ENCODE measurements at places on chromosomes 12 and 14. TPM values are rescaled to one million over a fixed set of nuclear protein-coding genes. Genes with fewer than 3 reads are reported as not detected.
A peak's percentile ranks its signal among the peaks of the same experiment; 100 is the strongest.

PLEKHG7 gene
- not detected for polyA plus RNA-seq

DNA sequence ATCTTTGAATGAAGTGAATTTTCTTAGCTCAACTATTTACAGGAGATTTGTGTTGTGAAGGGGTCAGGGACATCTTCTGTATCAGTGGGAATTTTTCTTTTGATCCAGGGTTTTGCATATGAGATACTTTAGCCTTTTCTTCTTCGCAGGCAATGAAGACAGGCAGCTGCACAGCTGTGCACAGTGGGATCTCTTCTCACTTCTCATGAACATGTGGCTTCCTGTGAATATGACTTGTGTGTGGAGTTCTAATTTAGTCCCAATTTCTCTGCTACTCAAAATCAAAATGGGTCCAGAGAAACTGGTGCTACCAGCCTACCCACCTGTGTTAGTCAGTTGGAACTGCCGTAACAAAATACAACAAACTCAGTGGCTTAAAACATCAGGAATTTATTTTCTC is 37.8 kb downstream of the ARF6 start:
- no peak overlapping the region for H3K27ac ChIP-seq
- H3K27me3 ChIP-seq = no peaks in the 10 kb centered on the region

DNA sequence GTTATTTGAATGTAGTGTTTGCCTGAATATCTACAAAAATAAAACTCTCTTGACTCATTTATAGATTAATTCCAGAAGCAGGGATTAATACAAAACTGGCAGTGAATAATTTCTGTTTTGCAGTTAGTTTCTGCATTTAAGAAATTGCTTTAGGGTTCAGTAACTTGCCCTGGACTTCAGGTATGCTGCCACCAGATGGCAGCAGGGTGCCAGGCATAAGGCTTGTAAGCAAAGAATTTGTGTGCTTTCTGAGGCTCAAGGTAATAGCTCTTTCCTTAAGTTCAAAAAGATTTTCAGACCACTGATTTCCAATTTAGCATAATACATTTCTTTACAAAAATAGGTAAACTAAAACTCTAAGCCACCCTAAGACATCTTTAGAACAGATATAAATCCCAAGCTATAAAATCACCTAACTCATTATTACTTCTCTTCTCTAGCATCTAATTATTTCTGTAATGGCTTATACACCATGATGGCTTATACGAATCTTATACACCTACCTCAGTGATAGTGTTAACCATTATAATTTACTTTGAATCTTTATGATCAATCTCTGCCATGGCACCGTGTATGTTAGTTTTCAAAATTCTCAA is 398.3 kb downstream of the APAF1 start:
- no peak overlapping the region for H3K4me3 ChIP-seq
- H3K27ac ChIP-seq = no peak overlapping the region
- peak; percentile 41 for DNase-seq
- H3K27me3 ChIP-seq = no peaks in the 10 kb centered on the region
- no peaks in the 10 kb centered on the region for H3K36me3 ChIP-seq
- no peaks in the 10 kb centered on the region for H3K4me1 ChIP-seq

DNA sequence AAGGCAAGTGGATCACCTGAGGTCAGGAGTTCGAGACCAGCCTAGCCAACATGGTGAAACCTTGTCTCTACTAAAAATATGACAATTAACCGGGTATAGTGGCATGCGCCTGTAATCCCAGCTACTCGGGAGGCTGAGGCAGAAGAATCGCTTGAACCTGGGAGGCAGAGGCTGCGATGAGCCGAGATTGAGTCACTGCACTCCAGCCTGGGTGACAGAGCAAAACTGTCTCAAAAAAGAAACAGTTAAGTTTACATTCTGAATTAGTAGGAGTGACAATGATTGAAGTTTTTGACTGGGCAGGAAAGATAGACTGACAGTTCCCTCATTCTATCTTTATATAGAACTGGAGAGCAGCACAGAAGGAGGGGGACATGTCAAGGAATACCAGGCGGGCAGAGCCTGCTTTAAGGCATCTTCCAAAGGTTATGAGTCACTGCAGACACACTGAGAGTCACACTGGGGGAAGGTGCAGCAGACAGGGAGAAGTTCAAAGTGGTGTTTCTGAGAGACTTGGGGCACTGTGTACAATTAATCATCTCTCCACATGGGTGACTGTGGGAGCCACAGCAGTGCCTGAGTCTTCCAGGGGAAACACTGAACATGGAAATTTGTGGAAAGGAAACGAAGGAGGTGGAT is 42.8 kb upstream of the RNASE3 start:
- no peaks in the 10 kb centered on the region for H3K27me3 ChIP-seq
- no peak overlapping the region for H3K27ac ChIP-seq
- H3K36me3 ChIP-seq = no peaks in the 10 kb centered on the region

SERPINA10 gene
- polyA plus RNA-seq = not detected

- H3K4me3 ChIP-seq = no peak overlapping the region
- H3K27me3 ChIP-seq = no peaks in the 10 kb centered on the region
- peaks cover 7% of the 10 kb centered on the region for H3K4me1 ChIP-seq
- peak overlapping the region; percentile 22 for H3K27ac ChIP-seq
- H3K36me3 ChIP-seq = no peaks in the 10 kb centered on the region
Observed at GRCh38 chr12:68521848-68522502, 88.7 kb upstream of the RAP1B start.

SLCO1C1 gene
- polyA plus RNA-seq = not detected

- H3K4me1 ChIP-seq = no peaks in the 10 kb centered on the region
- H3K4me3 ChIP-seq = no peak overlapping the region
- no peaks in the 10 kb centered on the region for H3K36me3 ChIP-seq
- no peak for DNase-seq
Observed at GRCh38 chr14:41297576-41298327, 308.9 kb upstream of the LRFN5 start.

DNA sequence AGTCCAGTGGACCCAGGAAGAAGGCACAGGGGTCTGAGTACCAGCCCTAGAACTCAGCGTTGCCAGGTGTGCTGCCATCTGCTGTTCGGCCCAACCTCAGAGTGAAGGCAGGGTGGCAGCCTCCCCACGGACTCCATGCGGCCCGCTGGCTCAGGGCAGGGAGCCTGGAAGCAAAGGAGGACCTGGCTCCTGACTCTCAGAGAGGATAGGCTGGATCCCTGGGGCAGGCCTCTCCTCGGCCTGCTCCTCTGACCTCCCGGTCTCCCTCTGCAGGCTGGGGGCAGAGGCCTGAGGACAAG is 10.1 kb downstream of the MCRS1 start:
- H3K36me3 ChIP-seq = peaks cover 41% of the 10 kb centered on the region
- no peak overlapping the region for H3K27ac ChIP-seq
- no peak for DNase-seq
- H3K27me3 ChIP-seq = peaks cover under 1% of the 10 kb centered on the region
- no peaks in the 10 kb centered on the region for H3K4me1 ChIP-seq
